T-helper 2 cell (primary cell): ENCODE measurements at places on chromosomes 5 and 9.

DNA sequence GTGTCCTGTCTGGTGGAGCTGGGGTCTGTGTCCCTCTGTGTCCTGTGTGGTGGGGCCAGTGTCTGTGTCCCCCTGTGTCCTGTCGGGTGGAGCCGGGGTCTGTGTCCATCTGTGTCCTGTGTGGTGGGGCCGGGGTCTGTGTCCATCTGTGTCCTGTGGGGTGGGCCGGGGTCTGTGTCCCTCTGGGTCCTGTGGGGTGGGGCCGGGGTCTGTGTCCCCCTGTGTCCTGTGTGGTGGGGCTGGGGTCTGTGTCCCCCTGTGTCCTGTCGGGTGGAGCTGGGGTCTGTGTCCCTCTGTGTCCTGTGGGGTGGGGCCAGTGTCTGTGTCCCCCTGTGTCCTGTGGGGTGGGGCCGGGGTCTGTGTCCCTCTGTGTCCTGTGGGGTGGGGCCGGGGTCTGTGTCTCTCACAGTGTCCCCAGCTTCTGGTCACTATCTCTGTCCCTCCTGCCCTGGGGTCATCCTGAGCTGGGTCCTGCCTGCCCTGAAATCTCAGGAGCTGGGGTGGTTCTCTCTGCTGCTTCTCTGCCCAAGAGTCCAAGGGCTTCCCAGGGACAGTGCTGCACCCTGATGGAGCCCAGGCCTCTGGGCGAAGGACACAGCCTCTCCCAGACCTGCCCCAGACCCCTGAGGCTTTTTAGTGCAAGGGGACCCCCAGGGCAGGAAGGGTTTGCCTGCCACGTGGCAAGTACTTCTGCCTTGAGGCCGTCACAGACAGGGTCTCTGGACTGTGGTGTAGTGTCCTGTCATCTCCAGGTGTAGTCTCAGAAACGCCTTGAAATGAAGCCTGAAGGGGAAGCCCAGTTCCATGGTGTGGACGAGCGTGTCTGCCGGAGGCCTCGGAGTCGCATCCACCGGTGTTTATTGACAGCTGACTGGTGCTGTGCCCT is 131.3 kb downstream of the RXRA start:
- DNase-seq, result no peak

DNA sequence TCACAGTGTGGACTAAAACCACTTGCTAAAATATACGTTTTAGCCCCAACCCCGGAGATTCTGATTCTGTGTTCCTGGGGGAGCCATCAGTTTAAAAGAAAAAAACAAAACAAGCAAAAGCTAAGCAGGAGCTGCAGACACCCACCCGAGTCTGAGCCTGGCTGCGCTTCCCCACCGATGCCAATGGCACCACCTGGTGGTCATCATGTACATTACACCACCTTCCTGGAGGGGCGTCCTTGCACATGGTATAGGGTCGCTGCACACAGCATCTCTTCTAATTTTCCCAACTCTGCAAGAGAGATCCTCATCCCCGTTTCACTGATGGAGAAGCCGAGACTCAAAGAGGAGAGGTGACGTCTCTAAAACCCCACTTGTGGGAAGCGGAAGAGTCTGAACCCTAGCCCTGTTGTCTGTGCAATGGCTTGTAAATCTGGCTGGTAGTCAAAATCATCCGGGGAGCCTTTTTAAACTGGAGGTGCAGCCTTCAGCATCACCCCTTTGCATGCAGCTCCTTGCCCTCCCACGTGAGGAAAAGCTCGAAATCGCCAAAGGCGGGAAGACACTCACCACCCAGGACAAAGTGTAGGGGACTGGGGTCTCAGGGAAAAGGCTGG is 23.1 kb upstream of the CNOT6 start:
- peak; percentile 37 for DNase-seq

DNA sequence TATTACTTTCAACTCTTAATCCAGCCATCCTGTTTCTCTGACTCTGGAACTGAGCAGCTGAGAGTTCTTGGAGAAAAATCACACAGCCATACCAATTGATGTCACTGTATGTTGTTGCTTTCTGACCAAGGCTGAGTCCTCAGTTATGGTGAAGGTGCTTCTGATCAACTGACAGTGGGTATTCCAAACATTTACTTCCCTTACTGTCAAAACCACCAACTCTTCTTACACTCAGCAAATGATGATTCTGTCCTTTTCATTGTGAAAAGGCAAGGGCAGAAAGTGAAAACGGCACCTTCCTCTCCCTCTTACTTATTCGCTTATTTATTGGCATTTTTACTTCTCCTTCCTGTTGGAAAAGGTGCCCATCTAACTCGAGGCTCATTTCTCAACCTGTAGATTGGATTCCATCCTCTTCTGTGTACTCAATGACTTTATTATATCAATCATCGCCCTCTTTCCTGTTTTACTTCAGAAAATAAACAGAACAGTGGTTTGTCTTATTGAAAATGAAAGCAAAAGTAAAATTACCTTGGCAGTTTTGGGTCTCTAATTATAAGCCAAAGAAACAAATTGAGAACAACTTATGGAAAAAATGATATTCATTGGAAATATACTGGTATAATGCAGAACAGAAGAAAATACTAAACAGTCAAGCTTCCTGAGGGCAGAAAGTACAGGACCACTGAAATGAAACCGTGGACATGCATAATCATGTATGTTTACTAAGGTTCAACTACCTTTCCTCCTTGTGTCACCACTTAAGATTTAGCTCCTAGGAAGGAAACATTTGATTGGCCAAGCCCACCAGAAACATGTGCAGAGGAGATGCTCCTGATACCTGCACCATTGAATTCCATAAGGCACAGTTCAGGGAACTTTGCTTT is 104.5 kb upstream of the CHD1 start:
- DNase-seq, result no peak

DNA sequence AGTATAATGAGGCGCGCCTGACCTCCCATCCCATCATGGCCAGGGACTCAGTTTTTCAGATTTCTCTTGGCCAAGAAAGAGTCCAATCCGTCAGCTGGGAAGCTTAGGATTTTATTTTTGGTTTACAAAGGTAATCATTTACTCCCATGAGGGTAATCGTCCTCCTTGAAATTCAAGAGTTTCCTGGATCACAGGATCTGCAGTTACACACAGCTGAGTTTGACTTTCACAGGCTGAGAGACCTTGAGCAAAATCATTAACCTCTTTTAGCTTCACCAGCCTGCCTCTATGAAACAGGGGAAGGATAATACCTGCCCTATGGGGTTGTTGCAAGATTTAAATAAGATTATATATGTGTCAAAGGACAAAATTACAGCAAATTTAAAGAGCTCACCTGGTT is 15.4 kb upstream of the AK3 start:
- no peak for DNase-seq

GRCh38 chr9:91991721-91992341 is 41.8 kb upstream of the ROR2 start:
- DNase-seq, result no peak

GRCh38 chr9:96014078-96014477 is 138.6 kb downstream of the ERCC6L2 start:
- DNase-seq, result peak; percentile 18

DNA sequence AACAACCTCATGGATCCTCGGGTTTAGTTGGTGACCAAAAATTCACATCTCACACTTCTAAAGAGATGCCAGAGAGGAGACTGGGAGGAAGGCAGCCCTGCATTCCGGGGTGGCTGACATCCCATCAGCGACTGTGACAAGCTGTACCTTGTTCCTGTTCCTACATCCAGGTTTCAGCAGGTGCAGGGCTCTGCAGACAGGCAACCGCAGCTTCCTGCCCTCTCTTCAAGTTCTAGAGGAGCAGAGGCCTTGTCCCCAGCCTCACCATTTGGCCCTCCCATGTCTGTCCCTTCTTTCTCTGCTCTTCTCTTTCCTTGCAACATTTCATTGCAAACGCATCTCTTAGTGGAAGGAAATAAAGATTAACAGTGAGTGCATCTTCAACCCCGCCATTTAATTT is 454.6 kb downstream of the IRX1 start:
- DNase-seq, result no peak

DNA sequence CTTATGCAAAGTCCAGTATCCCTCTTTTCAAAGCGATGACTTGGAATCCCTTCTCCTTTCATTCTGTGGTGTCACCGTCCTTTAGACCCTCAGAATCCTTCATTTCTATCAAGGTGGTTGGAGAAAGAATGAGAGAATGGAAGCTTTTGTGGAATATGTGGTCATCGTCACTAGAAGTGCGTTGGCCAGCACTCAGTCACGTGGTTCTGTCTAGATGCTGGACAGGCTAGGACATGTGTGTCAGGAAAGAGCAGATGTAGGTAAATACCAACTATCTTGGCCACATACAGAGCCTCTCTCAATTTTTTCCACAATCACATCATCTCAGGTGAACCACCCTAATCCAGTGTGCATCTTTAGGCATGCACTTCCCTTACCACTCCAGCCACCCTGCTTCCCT is 206.0 kb downstream of the ARRDC3 start:
- no peak for DNase-seq

- no peak for DNase-seq
These were observed 114.4 kb upstream of the OSMR start for GRCh38 chr5:38731461-38731860.

DNA sequence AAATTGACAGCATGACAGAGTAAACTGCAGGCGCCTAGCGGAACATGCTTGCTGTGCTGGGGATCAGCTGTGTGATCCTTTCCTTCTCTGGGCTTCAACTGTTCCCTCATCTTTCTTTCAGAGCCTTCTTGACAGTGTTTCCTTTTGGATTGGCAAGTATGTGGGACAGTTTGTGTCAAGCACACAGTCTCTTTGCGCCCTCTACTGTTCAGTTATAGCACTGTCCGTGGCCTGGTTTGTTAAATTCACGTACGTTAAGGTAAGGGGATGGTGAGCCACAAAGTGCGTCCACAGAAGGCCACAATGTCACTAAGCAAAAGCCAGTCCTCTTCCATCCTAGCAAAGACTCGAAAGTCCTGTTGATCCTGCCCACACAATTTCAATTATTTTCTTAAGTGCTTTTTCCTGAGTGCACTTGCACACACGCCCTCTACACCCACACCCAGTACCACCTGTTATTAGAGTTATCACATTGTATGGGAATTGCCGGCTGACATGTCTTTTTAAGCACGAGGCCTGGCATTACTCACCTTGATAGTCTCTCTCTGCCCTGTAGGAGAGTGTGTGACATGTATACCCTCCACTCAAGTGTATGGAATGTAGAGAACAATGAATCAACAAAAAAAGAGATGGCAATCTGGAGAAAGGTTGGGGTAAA is 22.5 kb upstream of the PTPN3 start:
- no peak for DNase-seq

DNA sequence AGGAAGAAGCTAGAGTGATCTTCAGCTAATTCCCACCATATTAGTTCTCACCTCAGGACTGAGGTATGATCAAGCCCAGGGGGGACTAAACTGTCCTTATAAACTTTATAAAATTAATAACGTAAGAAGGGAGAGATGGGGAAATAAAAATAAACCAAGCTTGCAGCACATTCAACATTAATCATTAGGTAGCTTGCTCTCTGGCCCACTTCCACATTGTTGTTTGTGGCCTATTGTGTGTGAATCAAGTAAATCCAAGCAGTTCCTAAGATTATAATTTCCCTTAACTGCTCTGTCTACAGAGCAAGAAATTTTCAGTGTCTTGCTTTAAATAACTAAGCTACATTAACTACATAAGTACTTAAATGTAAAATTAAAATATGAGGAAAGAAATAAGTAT is 131.3 kb upstream of the ABCA1 start:
- no peak for DNase-seq

DNA sequence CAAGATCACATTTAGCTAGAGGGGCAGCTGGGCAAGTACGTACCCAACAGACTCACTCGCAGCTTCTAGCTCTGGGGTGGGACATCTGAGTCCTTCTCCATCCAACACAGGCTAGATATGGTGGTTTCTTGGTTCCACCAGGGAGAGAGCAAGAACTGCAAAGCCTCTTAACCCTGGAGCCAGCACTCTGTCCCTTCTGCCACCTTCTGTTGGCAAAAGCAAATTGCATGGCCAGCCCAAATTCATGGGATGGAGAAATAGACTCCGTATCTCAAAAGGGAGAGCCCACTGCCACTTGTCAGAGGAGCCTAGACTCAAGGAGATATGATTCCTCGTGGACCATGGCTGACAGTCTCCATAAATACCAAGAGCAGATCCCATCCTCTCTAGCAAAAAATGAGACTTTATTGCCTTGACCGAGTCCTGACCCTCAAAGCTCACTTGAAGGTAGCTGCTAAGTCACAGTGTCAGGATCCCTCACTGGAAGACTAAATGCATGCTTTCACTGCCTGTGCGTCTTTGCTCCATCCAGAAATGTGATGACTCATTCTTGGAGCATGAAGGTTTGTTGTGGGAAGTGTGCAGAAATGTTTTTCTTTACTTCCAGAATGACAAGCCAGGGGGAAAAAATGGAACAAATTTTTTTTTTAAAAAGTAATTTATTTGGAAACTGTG is 28.8 kb upstream of the ROR2 start:
- no peak for DNase-seq

DNA sequence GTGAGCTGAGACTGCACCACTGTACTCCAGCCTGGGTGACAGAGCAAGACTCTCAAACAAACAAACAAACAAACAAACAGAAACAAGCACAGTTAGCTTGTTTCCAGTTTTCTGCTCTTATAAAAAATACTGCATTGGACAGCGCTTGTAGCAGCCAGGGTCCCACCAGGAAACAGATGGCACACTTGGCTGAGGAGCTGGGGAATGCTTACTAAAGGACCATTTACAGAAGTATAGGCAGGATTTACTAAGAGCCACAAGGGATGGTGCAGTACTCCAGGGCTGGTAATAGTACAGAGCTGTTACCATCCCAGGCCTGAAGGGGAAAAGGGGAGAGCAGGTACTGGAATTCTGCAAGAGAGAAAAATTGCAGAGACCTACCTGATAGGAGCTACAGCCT is 5.2 kb upstream of the ANKS6 start:
- DNase-seq, result no peak

GRCh38 chr5:63812693-63813092 is 149.6 kb downstream of the HTR1A start:
- DNase-seq, result no peak
